Stimulated activated CD8-positive, alpha-beta memory T cell treated with anti-CD3 and anti-CD28 coated beads, Interleukin-7, amount 100 ng/mL, for 1 hour (primary cell): ENCODE measurements at places on chromosomes 6 and 20.
A peak's percentile ranks its signal among the peaks of the same experiment; 100 is the strongest.

DNA sequence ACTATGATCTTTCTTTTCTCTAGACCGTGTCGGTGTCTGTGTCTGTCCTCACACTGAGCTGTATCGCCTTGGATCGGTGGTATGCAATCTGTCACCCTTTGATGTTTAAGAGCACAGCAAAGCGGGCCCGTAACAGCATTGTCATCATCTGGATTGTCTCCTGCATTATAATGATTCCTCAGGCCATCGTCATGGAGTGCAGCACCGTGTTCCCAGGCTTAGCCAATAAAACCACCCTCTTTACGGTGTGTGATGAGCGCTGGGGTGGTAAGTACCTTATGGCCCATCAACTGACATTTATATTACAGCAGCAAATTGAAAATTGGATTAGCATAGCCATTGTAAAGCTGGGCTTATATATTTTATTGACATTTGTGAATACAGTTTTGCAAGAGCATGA, 72.2 kb upstream of the GFRAL start:
- DNase-seq = no peak

- DNase-seq = peak; percentile 2
Observed at GRCh38 chr6:125153391-125154117, at the start of gene TPD52L1. Gene TPD52L1, plus strand, starts transcription at chr6:125153773. Its CDS starts 179 bp downstream, at chr6:125153952.

DNA sequence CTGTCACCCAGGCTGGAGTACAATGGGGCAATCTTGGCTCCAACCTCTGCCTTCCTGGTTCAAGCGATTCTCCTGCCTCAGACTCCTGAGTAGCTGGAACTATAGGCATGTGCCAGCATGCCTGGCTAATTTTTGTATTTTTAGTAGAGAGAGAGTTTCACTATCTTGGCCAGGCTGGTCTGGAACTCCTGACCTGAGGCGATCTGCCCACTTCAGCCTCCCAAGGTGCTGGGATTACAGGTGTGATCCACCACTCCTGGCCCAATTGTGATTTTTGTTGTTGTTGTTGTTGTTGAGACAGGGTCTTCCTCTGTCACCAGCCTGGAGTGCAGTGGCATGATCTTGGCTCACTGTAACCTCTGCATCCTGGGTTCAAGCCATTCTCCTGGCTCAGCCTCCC, 69.3 kb downstream of the CBFA2T2 start:
- no peak for DNase-seq

DNA sequence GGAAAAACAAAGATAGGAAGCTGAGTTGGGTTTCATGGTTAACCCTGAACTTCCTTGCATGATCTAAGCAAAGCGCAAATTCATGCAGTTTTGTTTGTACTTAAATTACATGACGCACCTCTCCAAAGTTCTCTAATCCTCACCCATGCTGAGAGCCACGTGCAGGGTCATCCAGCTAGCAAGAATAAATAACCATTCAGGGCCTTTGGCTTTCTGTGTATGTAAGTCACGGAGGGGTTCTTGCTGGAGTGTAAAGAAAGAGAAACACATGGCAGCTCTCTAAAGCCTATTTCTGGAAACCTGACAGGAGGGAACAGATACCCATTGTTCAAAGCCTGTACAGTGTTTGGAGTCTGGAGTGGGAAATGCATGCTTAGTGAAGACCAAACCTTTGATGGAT, 171.7 kb upstream of the CCN2 start:
- DNase-seq = no peak

DNA sequence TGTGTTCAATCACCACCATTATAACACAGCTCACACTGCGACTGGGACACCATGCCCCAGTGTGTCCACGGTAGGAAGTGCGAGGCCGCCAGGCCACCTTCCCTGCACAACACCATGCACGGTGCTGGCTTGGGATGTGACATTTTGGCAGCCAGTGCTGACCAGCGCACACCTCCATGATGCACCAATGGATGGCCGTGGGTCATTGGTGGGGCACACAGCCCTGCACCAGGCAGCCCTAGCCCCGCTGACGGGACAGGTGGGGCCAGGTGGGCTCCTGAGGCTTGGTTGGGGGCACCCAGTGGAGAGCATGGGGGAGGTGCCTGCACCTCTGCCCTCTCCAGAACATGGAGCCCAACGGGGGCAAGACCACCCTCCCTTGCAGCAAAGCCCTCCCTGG, 18.2 kb upstream of the FRMD1 start:
- DNase-seq = no peak

DNA sequence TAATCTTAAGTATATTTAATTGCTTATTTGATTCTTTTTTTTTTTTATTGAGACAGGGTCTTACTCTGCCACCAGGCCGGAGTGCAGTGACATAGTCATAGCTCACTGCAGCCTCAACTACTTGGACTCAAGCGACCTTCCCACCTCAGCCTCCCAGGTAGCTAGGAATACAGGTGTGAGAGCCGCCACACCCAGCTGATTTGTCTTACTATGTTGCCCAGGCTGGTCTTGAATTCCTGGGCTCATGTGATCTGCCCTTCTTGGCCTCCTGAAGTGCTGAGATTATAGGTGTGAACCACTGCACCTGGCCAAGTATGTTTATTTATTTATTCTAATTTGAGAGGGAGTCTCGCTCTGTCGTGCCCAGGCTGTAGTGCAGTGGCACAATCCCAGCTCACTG, 38.2 kb downstream of the PTPN1 start:
- no peak for DNase-seq

DNA sequence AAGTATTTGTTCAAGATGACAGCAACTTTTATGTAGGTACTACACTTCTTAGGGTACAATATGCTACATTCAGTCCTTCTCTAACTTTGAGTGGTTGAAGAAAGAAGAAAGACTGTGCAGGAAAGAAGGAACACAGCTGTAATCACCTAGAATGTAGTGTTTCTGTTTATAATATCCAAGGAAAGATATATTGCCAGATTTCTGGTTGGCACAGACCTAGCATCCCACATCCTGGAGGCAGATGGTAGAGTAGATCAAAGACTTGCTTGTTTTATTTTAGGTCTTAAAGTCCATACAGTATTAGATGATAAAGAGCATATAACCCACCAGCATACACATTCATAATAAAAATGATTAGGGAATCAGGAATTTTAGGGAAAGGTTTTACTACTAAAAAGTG, 13.3 kb upstream of the FABP7 start:
- DNase-seq = no peak

DNA sequence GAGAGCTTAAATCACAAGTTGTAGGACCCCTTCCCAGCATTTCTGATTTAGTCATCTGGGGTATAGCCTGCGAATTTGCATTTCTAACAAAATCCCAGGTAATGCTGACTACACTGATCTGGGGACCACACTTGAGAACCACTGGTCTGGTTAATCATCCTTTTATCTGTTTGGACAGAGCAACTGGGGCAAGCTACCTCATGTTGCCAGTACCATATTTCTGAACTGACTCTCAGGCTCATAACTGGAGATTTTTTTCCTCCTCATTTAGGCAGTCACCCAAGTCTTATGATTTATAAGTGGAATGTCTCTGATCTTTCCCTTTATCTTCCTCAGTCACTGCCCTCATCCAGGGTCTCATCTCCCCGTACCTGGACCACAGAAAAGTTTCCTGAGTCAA, 12.0 kb upstream of the GTF3C6 start:
- DNase-seq = no peak

DNA sequence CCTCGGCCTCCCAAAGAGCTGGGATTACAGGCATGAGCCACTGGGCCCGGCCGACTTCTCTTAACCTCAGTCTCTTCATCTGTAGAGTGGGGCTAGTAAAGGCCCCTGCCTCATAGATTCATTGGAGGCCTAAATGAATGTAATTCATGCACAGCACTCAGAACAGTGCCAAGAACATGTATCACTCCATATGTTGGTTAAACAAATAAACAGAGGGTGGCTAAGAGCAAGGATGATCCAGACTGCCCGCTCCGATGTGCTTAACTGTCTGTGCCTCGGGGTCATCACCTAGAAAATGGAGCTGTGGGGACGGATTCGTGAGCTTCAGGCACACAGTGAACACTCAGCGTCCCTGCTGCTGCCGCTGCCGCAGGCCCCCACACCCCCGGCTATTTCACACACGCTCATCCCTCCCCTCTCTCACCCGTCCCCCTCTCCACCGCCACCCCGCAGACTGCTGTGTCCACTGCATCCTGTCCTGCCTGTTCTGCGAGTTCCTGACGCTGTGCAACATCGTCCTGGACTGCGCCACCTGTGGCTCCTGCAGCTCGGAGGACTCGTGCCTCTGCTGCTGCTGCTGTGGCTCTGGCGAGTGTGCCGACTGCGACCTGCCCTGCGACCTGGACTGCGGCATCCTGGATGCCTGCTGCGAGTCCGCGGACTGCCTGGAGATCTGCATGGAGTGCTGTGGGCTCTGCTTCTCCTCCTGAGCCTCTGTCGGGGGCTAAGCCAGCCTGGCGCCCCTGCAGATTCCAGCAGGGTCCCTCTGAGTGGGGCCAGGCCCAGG, 14.8 kb downstream of the MDFI start:
- no peak for DNase-seq

- peak; percentile 81 for DNase-seq
Observed at GRCh38 chr6:149941583-149942460, at the start of gene ULBP2. Gene ULBP2, plus strand, starts transcription at chr6:149942014. Its CDS starts 59 bp downstream, at chr6:149942073.

- no peak for DNase-seq
Observed at GRCh38 chr20:3802524-3803239, 6.6 kb downstream of the CDC25B start.

DNA sequence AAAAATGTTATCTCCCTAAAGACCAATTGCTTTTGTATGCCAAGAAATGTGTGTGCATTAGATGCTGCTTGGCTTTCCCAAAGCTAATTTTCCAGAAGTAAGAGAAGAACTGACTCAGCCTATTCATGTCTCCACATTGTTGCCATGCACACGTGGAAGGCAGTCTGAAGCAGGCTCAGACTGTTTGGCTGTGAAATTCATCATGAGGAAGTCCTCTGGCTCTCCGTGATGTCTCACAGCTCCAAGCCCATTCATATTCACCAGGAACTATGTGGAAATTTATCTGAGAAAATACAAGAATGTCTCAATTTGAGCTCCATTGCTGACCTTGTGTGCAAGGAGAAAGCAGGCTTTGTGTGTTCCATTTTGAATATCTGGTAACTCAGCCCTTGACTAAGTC, 1022.2 kb upstream of the GJE1 start:
- no peak for DNase-seq

- no peak for DNase-seq
Observed at GRCh38 chr6:119461187-119461586, 111.6 kb upstream of the MAN1A1 start.

- DNase-seq = no peak
Observed at GRCh38 chr6:32772656-32773055, 9.3 kb upstream of the HLA-DQB2 start.
